ENCODE measurements at places on chromosomes 4 and X.

GRCh38 chrX:16658284-16658683, 8.3 kb downstream of the S100G start:
- peak; percentile 51 for DNase-seq

GRCh38 chrX:30713061-30713525, 59.9 kb downstream of the GK start:
- DNase-seq: peak; percentile 14

DNA sequence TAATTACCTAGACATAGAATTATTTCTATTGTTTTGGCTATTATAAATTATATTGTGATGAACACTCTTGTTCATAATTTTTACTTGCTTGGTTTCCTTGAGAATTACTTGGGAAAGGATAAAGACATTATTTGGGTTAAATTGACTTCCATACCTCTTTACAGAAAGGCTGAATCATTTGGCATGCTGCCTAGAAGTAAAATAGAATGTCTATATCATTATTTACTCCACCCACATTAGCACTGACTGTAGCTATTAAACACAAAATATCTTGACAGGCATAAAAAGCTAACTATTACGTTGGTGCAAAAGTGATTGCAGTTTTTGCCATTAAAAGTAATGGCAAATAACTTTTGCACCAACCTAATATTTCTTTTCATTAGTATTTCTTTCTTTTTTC, 29.7 kb upstream of the ADH6 start:
- no peak for DNase-seq

DNA sequence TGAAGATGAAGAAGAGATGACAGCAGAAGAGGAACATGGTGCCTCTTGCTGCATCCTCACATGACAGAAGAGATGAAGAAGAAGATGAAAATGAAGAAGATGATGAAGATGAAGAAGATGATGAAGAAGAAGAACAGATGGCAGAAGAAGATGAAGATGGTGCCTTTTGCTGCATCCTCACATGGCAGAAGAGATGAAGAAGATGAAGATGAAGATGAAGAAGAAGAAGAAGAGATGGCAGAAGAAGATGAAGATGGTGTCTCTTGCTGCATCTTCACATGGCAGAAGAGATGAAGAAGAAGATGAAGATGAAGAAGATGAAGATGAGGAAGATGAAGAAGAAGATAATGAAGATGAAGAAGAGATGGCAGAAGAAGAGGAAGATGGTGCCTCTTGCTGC, 63.7 kb upstream of the HPF1 start:
- DNase-seq: no peak

- no peak for DNase-seq
These were observed 151.2 kb upstream of the GATB start for GRCh38 chr4:151911970-151912369.

GRCh38 chr4:154593868-154594267, 3.3 kb upstream of the FGA start:
- no peak for DNase-seq

- no peak for DNase-seq
These were observed 59.9 kb upstream of the TBC1D14 start for GRCh38 chr4:6849691-6850090.

GRCh38 chr4:87838890-87839591, 6.3 kb downstream of the MEPE start:
- no peak for DNase-seq

DNA sequence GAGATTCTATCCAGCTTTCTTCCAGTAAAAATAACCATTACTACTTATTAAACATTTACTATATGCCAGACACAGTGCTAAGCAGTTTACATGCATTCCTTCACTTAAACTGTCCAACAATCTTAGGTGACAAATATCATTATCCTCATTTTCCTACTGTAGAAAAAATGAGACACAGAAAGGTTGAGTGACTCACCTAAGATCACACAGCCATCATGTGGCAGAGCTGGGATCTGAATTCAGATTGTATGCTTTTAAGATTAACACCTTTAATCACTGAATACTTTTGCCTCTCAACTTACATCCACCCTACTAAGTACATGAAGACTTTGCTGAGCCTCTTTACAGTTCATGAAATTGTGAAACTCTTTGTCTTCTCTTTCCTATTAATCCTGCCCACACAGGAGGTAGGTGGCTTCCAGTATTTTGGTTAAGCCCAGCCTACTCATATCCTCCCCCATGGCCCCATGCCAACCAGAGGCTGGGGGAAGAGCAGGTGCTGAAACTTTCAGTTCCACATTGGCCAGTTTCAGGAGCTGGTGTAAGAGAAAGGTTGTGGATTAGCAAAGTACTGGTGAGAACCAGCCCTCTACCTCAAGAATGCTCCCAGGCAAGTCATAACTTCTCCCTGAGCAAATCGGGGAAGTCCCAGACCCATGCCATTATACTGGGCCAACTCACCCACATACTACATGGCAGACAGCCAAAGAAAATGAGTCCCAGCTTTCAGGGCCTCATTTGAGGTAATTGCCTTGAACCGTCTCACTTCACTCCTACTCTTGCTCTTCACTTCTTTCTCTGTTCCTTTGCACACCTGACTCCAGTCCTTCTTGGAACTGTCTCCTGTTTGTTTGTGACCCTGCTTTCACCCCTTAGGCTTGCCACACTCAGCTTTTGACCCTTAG, 211.1 kb downstream of the GUCY2F start:
- DNase-seq: no peak

DNA sequence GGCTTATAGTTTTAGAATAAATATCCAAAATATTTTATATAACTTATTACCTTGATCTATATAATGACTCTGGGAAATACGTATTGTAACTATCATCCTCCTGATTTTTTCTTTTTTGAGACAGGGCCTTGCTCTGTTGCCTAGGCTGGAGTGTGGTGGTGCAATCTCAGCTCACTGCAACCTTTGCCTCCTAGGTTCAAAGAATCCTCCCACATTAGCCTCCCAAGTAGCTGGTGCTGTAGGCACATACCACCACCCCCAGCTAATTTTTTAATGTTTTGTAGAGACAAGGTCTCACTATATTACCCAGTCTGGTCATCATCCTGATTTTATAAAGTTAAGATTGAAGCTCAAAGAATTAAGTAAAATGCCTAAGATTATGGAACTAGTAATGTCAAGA, 193.6 kb downstream of the SLC4A4 start:
- no peak for DNase-seq

DNA sequence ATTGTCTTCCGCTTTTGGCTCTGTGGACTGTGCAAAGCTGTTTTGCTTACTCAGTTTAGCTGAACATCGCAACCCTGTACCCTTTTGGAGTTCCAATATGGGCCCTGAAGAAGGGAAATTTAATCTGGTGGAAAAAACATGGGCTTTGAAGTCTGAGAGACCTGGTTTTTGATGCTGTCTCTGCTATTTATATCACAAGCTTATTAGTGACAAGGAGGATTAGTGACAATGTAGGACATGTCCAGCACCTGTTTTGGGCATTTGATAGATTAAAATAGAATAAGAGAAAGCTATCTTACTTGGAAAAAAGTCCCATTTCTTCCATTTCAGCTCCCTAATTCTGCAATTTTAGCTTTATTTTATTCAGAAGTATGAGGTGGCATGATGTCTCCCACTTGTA, 417.3 kb downstream of the SPRY1 start:
- DNase-seq: no peak

DNA sequence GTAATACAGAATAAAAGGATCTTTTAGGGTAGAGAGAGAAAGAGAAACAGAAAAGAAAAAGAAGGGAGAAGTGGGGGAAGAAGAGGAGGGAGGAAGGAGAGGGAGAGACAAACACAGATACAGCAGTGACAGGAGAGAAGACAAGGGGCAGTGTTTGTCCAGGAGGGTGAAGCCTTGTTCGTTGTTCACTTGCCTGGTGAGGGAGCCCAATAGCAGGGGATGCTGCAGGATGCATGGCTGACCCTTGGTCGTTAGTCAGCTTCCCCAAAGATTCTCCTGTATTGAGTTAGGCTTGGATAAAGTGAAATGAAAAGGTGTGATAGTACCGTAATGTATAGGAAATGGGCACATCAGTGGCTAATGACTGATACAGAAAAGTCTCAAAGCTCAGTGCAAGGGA, 403.7 kb downstream of the IL15 start:
- no peak for DNase-seq

DNA sequence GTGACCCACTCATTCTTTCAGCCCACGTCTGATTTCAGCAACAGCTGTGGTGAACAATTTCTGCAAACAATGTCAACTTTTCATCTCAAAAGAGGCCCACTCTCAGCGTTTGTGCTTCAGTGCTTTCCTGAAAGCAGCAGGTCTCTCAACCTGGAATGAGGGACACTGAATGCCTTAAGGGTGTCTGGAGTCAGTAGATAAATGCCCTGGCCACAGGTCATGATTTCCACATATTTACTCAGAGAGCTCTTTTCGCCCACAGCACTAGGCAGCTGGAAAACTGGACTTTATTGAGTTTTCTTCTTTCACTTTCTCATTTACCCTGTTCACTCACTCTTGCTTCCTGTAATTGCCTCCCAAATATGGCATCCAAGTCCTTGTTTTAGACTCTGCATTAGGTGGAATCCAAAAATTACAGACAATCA, 52.8 kb downstream of the NPFFR2 start:
- no peak for DNase-seq

DNA sequence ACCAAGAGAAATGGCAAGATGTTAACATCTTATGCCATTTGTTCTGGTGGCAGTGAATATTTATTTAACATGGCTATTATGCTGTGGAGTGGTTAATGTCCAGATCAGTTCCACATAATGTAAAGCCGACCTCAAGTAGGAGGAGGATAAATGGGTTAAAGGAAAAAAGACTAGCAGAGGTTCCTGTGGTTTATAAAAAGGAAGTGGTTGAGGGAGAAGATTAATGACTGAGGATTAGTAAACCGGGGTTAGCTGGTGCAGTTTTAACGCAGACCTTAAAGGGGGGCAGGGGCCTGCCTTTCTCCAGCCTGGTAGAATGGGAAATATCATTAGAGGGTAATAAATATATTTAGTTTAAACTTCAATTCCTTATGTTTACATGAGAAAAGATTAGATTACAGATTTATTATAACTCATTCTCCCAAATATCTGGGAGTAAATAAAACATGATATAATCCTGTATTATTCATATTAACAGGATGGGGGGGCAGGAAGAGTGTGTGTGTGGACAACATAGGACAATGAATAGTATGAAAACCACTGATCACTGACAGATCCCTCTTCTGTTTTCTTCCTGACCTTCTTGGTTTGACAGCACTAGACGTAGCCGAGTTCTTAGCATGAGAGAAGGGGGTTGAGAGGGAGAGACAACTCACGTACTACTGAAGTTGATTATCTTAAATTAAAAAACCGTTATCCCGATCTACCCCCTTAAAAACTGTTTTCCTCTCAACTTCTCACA, 124.1 kb upstream of the LIMCH1 start:
- no peak for DNase-seq

GRCh38 chr4:54657551-54658251, at the start of gene KIT:
Gene KIT, plus strand, starts transcription at chr4:54657957. Its CDS starts 58 bp downstream, at chr4:54658015.
- DNase-seq: no peak

GRCh38 chr4:82372517-82373485, 990 bp downstream of the HNRNPD start:
- DNase-seq: no peak

DNA sequence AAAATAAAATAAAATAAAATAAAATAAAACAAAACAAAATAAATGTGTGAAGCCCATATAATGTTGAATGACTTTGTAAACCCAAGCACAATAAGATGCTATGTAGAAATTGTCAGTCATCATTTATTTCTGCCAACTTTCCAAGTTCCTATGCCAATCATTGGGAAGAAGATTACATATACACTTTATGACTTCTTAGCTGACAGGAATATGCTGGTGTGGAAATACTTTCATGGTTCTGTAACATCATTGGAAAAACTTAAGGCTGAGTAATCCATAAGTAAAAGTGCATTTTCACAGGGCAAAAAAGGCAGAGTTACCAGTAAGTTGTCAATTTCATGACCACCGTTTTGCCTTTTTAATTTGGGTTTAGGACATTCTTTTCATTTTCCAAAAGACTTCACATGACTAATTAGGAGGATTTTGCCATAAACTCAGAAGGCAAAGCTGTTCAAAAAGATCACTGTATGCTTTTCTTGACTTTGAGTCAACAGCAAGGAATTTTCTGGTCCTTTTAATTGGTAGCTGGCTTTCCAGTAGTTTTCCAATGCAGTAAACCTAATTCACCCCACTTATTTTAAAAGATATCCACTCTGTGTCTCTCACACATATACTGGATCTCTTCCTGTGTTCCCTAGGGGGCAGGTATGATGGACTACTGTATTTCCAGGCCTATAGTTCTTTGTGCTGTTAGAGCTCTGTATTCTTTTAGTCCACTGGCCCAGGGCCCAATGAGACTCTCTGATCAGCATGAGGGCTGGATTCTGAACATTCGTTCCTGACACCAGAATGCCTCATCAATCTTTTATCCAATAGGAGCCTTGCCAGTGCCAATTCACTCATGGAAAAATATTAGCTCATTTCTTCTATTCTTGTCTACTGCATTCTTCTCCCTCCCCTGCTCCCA, 26.2 kb upstream of the SCRG1 start:
- DNase-seq: no peak

DNA sequence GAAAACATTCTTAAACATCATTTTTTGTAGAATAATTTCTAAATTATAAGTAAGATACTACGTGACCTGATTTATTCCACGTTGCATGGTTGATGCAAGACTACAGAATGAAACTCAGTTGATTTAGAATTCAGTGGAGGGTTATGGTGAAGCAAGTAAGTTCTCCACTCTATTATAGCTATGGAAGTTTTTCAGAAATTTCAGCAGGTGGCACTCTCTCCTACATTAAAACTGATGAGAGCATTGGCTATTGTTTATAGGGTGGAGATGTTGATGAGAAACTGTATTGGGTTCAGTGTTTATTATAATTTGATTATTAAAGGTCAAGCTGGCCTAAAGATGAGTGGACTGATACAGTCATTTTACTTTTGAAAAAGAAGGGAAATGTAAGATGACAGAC, 88.0 kb downstream of the FNIP2 start:
- DNase-seq: peak; percentile 36

GRCh38 chr4:95546866-95547714, 1.7 kb downstream of the UNC5C start:
- no peak for DNase-seq

GRCh38 chrX:10022273-10022541, 55.0 kb downstream of the CLDN34 start:
- DNase-seq: no peak

- DNase-seq: no peak
These were observed 199.9 kb downstream of the CXXC4 start for GRCh38 chr4:104294811-104295210.

DNA sequence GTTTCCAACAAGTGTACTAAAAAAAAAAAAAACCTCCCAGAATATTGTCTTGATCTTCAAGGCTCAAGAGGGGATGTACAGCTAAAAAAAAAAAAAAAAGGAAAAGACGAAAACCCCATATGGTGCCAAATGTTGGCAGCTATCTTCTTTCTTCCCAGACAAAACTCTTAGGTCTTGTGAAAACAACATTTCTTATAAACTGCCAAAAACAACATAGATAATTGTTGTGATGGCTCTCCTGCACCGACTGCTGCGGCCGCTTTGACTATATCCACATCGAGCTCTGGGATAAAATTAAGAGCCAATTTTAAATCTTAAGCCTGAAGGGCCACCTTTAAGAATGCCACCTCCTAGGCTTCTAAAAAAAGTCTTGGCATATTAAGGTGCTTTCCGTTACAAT, 23.5 kb downstream of the PDGFC start:
- no peak for DNase-seq

- no peak for DNase-seq
These were observed 19.0 kb downstream of the MAGEC2 start for GRCh38 chrX:142186103-142186502.

- DNase-seq: no peak
These were observed 93.0 kb downstream of the HDAC8 start for GRCh38 chrX:72479324-72480274.
